ENCODE measurements at places on chromosomes 4 and X.

- DNase-seq, result no peak
Measured at GRCh38 chr4:9608300-9608699, 164.1 kb downstream of the DEFB131A start.

GRCh38 chr4:24686866-24687692 lies 102.7 kb upstream of the DHX15 start:
- no peak for DNase-seq

GRCh38 chr4:75255261-75255660 lies 258.9 kb downstream of the RCHY1 start:
- no peak for DNase-seq

DNA sequence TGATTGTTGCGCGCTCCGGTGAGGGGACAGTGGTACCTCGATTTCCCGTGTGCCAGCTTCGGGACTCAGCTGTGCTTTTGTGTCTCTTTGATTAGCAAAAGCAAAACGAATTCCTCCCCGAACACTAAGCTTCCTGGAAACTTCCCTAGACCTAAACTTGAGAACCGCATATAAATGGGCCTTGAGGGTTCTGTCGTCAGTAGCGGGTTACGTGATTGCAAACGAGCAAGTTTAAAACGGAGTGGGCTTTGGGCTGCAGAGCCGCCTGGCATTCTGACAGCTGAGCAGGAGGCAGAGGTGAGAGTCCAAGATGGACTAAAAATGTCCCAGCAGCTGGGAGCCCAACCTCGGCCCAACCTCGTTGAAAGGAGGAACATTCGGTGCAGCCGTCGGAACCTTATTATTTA lies 1.2 kb upstream of the TAPT1 start:
- DNase-seq, result no peak

GRCh38 chr4:31917334-31917733 lies 1197.2 kb downstream of the PCDH7 start:
- no peak for DNase-seq

DNA sequence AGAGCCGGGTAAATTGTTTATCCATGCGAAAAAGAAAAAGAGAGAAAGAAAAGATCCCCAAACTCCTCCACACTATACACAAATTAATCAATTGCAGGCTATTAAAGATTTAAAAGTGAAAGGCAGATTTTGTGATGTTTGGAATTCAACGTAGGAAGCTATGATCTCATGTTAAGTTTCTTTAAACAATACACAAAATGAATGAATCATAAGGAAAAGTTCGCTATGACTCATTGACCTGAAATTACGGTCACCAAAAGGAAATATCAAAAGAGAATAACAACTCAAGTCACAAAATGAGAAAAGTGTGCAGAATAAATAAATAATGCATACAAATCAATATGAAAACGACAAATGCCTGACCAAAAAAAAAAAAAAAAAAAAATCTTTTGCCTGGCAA lies 28.6 kb downstream of the CLNK start:
- no peak for DNase-seq

DNA sequence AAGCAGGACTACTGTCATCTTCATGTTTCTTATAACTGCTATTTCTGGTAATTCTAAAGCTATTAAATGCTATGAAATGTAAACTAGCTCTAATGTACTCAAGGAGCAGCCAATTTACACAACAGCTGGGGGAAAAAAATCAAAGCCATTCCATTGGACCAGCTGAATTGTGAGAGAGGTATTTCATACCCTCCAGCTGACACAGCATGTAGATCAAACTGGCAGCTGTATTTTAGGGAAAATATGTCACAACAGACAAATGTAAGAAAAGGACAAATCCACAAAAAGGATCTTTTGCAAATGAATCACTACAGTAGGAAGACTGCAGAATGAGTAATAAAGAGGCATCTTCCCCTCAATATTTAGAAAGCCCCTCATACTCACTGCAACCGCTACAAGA lies 65.2 kb upstream of the FAM47B start:
- no peak for DNase-seq

DNA sequence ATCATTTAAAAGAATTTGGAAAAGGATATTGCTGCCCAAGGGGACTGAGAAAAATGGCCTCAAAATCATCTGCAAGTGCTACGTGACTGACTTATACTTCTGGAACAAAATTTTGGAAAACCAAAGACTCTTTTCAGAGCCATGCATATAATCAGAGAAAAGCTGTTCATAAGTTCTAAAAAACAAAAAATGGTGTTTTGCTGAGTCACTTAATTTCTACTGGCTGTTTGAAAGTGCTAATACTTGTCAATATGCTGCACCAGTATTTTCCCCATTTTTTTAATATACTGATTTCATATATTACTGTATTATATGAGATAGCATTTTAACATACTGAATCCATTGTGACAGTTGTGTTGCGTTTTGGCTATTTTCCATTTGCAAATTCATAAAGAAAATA lies 61.5 kb upstream of the ZMAT1 start:
- no peak for DNase-seq

DNA sequence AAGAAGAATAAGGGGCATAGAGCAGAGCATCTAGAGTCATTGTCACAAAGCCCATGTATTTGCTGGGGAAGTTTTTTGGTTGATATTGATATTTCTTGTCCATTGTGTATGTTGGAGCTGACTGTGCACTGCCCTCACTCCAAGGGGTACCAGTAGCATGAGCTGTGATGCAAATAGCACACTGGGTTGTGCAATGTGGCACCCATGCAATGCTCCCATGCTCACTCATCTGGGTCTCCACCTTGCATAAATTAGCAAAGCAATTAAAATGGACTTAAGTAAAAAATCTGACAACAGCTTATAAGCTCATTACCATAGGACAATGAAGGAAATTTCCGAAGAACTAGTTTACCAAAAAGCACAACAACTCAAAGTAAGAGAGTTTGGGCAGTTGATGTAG lies 87.9 kb downstream of the NHS start:
- DNase-seq, result no peak

DNA sequence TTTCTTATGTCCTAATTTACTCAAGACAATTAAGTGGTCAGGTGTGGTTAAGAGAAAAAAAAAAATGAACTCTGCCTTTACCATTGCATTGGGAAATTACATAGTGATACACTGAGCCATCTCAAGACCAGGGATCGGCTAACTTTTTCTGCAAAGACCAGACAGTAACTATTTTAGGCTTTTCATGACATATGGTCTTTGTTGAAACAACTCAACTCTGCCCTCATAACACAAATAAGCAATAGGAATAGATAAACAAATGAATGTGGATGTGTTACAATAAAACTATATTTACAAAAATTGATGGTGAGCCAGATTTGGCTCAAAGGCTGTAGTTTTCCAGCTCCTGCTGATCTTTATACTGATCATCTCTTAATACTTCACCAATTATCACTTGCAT lies 632.6 kb upstream of the INTU start:
- DNase-seq, result no peak

DNA sequence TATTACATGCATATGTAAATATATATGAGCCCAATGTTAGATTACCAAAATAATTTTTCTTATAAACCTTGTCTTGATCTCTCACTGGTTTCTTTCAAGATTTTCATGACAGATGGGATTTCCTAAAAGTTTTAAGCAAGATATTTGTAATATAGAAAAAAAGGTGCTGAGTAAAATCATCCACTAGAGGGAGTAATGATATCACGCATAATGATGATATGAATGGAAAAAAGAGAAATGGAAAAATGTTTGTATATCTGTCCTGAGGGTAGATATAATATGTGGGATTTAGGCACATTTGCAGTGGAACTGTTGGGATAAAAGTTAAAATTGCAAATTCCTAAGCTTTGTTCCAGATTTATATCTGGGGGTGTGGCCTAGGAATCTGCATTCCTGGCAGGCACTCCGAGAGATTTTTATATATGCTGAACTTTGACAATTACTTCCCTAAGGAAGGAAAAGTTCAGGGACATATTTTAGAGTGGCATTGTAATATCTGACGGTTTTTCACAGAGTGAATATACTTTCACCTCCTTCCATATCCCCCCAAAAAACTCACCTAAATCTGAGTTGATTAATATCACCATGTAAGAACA lies 60.5 kb downstream of the TMA16 start:
- DNase-seq, result no peak

DNA sequence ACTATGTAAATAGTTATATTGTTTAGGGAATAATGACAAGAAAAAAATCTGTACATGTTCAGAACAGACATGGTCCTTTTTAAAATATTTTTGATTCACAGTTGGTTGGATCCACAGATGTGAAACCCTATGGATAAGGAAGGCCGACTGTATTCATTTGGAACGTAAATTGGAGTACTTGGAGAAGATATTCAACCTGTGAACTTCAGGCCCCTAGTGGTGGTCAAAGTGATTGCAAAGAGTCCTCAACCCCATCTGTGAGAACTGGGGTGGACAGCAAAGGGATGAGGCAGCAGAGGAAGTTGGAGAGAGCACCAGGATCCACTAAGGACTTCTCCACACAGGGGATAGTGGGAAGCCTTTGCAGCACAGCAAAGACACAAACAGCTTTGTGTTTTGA lies 6.2 kb upstream of the CXCL13 start:
- DNase-seq, result no peak

DNA sequence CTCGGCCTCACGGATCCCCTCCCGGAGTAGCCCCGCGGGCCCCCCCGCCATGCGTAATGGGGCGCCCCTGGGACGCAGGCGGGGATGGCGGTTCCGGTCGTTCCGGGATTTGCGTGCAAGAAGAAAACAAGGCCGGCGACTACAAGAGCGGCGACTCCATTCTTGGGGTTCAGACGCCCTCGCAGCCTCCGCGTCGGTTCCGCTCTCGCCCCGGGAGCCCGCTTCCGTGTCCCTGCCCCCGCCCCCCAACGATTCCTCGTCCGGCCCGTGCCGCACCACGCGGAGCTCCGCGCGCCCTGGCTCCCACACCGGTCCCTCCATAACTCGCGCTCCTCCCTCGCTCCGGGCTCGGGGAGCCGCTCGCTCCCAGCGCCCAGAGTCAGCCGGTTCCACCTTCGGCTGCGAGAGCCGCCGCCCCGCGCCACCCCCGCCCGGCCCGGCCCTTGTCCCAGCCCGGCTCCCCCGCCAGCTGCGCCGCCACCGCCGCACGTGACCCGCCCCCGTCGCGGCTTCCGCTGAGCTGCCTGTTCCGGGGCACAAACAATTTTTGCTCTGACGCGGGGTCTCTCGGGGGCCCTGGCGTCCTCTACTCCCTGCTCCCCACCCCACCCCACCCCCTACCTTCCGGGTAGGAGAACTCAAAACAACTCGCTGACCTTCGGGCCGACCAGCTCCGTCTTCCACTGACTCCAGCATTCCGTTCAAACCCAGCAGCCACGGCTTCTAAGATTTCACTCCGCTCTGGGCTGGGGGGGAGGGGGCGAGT lies 78.8 kb upstream of the BCOR start:
- no peak for DNase-seq

Data from NCI-H2081 treated with DMSO at 0.1 percent for 48 hours (cell line).